ENCODE measurements at places on chromosomes 5 and 9. TPM values are rescaled to one million over a fixed set of nuclear protein-coding genes. Genes with fewer than 3 reads are reported as not detected.

Gene PLPP1
- 274 TPM for total RNA-seq

Gene JAKMIP2
- total RNA-seq, result 0.10 TPM

Gene TICAM2
- total RNA-seq, result 7.7 TPM

Gene SAPCD2
- 0.42 TPM for total RNA-seq

Gene FAM151B
- total RNA-seq, result 2.1 TPM

Gene FAM120A
- total RNA-seq, result 94.8 TPM

Gene LPAR1
- total RNA-seq, result 146 TPM

Gene FOXD4L5
- 0.14 TPM for total RNA-seq

Gene FGFR4
- total RNA-seq, result 1.0 TPM

Gene ACSL6
- total RNA-seq, result 0.32 TPM

Gene FAXDC2
- total RNA-seq, result 19.2 TPM

Gene BTNL8
- not detected for total RNA-seq

Gene PIP5KL1
- total RNA-seq, result 1.3 TPM

Gene PCDHGA2
- 3.7 TPM for total RNA-seq

Gene TAF11L3
- total RNA-seq, result not detected

Gene PCDHGB6
- 6.7 TPM for total RNA-seq

Gene ALAD
- 41.2 TPM for total RNA-seq

Gene HRCT1
- 4.8 TPM for total RNA-seq

Gene ALDH7A1
- total RNA-seq, result 27.9 TPM

Gene ADAMTS13
- 0.48 TPM for total RNA-seq

Gene FAF2
- 27.3 TPM for total RNA-seq

Gene DMRT3
- total RNA-seq, result not detected

Gene GABRA1
- not detected for total RNA-seq

Gene NR6A1
- 0.76 TPM for total RNA-seq

Gene SMU1
- total RNA-seq, result 15.8 TPM

Gene SLC34A1
- total RNA-seq, result not detected

Gene STK32A
- 8.7 TPM for total RNA-seq

Gene DEPDC1B
- 0.37 TPM for total RNA-seq

Gene APC
- 48.3 TPM for total RNA-seq

Gene HAVCR1
- total RNA-seq, result 0.19 TPM

Gene ANXA2R
- 2.3 TPM for total RNA-seq

Gene MYMK
- total RNA-seq, result not detected

All from posterior vena cava (tissue), 2 donors.